ENCODE measurements at places on chromosomes 1 and 21.

DNA sequence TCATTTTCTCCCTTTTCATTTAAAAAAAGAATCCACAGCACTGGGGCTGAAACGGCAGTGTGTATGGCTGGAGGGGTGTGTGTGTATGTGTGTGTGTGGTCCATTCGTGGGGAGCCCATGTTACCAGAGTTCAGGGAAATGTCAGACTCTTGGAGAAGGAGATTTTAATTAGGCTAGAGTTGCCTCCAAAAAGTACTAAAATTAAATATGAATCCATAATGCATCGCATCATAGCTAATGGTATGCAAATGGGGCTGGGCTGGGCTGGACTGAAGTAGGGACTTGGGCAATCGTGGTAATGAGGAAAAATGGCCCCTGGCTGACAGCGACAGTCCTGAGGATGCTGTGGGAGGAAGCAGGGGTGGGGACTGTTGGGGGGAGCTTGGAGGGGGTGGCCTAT is 24.8 kb downstream of the GRIK3 start:
- no peak for DNase-seq

- no peak for DNase-seq
Observed at GRCh38 chr1:172117800-172118199, 276.5 kb downstream of the DNM3 start.

DNA sequence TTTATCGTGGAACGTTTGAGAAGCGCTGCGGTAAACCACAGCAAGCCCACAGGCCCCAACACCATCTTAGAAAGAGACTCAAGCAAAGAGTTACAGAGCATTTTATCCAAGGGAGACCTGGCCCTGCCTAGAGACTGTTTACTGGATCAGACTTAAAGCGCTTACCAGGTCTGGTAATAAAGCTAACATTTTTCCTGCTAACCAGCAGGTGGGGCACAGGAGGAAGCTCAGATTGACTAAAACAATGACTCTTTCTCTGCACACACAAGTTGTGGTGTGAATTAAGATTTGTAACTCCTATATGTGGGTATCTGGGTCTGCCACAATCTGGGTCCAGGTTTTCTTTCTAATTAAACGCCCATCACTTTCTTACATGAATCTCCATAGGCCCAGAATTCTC is 136.5 kb upstream of the ETS2 start:
- peak; percentile 50 for DNase-seq

DNA sequence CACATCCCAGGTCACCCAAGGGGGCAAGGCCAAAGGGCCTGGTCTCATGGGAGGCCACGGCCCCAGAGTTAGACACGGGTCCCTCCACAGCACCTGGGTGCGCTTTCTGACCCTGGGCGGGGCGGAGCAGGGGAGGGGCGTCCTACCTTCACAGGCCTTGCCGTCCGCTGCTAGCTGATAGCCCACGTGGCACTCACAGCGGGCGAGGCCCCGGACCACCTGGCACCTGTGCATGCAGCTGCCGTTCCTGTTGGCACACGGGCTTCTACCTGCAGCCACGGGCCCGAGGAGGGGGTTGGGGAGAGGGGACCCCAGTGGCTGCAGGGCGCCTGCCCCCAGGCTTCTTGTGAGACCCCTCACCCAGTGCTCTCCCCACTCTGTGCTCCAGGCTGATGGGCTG is 59.9 kb downstream of the ARHGEF16 start:
- DNase-seq: no peak

GRCh38 chr21:46385846-46386733 is 62.1 kb downstream of the PCNT start:
- DNase-seq: no peak

DNA sequence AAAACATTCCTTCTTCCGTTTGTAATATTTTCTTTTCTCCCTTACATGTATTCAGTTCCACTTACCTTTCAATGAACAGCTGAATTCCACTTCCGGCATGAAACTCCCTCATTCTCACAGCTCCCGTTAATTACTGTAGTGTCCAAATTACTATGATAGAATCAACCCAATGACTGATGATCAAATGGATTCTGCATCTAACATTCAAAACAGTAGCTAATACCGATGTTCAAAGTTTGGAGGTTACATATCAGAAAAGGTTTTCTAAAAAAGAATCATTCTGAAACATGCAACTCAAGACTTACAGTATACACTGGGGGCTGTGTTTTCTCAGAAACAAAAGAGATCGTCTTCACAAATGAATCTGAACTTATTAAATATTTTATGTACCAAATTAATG is 77.2 kb downstream of the PTPRC start:
- DNase-seq: no peak

All from NAMALWA (cell line).